ENCODE measurements at places on chromosomes 1 and 21.

- DNase-seq, result no peak
These were observed 161.6 kb upstream of the PTBP2 start for GRCh38 chr1:96559707-96560596.

- no peak for DNase-seq
These were observed 114.8 kb upstream of the PTGFR start for GRCh38 chr1:78375996-78376395.

GRCh38 chr1:181531441-181531840 is 48.1 kb downstream of the CACNA1E start:
- no peak for DNase-seq

GRCh38 chr1:89149229-89149628 is 23.3 kb upstream of the GBP2 start:
- no peak for DNase-seq

- DNase-seq, result no peak
These were observed 53.6 kb downstream of the PEX14 start for GRCh38 chr1:10528066-10529014.

DNA sequence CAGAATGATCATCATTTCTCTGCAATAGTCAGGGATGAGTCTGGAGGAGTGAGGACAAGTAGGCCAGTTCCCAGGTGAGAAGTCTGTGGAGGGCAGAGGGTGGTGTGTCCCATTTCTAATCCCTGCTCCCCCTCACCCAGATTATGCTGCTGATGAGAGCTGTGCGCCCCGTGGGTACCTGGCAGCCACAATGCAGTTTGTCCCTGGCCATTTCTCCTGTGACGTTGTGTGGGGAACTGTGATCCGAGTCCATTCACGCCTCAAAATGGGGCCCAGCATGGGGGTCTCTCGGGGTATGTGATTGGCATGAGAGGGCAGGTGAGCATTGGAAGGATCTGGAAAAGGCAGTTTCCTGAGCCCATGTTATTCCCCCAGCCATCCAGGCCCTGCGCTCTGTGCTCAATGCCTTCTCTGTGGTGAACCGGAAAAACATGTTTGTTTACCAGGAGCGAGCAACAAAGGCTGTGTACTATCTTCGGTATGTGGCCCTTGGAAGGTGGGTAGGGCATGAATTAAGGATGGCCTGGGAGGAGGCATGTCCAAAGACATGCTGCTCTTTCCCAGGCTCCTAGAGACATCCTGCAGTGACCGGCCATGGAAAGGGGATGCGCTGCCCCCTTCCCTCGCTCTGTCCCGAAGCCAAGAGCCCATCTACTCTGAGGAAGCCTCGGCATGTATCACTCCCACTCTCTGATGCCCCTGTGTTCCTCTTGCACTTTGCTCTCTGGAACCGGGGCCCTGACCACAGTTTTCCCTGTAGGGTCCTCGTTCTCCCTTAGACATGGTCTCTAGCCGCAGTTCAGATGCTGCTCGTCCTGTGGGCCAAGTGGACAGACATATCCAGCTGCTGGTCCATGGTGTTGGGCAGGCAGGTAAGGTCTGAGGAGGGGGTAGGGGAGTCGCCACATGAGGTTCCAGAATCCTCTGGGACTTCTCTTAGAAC is 16.4 kb downstream of the HYI start:
- DNase-seq, result no peak

DNA sequence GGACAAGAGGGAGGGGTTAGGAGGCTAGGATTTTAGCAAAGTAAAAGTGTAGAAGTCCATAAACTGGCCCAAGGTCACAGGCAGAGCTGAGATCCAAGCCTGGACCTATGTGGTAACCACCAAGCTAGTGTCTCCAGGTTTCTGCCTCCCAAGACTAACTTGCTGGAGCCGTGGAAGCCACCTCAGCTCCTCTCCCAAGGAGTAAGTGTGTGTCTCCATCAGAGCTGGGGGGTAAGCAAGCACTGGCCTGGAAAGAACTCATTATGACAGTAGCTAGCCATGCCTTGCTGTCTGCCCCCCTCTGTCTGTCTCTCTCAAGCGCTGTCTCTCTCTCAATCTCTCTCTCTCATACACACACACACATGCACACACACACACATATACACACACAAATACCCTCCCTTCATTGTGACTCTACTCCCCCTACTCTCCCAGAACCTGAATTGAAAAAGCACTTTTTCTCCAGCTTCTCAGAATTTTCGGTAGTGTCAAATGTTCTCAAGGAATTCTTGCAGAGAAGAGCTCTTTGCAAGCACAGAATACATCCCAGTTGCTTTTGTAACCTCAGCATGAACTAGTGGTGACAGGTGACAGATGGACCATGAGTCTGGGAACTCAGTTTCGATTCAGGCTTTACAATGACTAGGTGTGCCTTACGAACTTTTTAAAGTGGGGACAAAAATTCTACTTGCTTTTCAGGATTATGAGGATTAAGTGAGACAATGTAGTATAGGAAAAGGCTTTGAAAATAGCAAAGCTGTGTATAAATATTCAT is 238.0 kb upstream of the FGGY start:
- no peak for DNase-seq

GRCh38 chr1:80894921-80895320 is 905.8 kb upstream of the ADGRL2 start:
- no peak for DNase-seq

Data from activated T-helper 1 cell treated with anti-CD3 and anti-CD28 coated beads, Interleukin-2, amount 50 U/mL, for 16 hours (primary cell).